ENCODE measurements at places on chromosomes 3 and 15.

GRCh38 chr15:81075272-81075671, 58.8 kb upstream of the CFAP161 start:
- DNase-seq: no peak

DNA sequence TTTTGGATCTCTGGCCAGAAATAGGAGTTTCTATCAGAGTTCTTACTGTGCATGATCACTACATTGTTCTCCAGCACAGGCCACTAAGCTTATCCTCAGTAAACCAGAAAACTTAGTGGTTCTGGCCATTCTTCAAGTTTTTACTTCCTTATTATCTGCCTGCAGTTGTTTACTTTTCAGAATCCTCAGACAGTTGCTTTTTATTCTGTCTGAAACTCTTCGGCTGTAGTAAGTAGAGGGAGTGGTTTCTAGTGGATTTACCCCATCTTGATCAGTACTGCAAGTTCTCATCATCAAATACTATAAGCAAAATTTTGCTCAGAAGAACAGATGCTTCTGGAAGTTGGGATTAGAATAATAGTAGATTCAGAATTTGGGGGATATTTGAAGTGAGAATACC, 193.0 kb upstream of the RARB start:
- DNase-seq: no peak

DNA sequence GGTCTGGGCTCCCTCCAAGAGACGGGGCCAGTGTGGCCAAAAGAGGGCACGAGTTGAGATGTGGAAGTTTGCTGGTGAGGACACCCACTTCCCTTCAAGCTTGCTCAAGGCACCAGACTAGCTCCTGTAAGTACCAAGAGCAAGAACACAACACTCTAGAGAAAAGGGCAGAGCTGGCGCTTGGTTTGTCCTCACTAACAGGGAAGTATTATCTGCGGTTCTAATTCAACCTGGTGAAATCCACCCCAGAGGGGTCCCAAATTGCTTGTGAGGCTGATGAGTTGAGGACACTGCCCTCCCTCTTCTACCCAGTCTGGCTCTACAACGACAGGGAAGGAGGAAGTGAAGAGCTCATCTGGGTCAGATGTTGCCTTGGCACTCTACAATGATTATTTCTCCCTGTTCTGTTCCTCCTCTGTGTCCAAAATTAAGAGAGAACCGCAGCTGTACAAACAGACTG, 16.9 kb upstream of the FSIP1 start:
- DNase-seq: no peak

DNA sequence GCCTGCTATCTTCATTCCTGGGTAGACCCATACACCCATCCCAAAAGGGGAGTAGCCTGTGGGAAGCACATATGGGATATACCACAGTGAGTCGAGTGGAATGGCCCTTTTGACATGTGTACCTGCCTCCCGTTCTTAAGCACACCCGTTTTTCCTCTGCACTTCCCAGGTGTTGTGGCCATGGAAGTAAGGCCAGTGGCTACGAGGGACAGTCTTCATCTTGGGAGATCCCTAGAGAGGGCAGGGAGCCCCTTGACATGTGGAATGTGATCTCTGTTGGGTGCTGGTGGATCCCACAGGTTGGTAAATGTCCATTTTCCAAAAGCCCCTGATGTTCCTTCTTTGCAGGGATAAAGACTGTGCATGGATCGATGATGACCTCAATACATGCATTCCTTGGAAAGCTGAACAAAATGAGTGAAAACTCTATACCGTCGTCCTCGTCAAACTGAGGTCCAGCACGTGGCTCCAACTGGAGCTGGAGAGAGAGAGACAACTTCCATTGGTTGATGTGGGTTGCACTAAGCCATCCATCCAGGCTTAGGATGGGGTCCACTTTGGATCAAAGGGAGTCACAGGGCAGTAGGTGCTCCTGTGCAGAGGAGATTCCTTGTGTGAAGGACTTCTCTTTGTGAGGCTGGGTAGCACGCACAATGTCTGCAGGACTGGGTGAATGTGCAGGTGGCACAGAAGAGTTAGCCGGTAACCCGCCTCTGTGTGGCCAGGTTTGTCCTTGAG, 136.8 kb downstream of the SNRPN start:
- no peak for DNase-seq

DNA sequence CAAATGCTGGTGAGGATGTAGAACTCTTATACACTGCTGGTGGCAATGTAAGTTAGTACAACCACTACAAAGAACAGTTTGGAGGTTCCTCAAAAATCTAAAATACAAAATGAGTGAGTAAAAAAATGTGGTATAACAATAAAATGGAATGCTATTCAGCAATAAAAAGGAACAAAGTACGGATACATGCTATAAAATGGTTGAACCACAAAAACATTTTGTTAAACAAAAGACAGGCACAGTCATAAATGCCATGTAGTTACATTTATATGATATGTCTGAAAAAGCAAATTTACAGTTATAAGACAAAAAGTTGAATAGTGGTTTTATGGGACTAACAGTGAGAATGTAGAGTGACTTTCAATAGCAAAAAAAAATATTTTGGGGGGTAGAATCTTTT, 285.8 kb downstream of the TBC1D5 start:
- no peak for DNase-seq

GRCh38 chr3:139758654-139759291, 81.0 kb upstream of the NMNAT3 start:
- peak; percentile 26 for DNase-seq

DNA sequence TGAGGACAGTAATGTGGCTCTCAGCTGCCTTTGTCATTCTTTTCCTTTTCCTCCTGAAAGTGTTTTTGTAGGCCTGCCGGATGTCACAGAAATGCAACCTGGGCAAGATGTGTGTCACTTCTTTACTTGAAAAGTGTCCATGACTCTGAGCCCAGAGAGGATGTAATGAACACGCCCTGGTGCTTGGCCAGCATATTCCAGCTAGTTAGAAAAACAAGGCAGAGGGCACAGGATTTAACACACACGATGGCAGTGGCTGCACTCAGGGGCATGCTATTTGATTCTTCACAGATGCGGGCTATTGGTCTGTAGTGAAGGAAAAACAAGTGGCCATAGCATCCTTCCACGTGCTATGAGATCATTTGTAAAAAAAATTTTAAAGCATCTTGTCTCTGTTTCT, 30.3 kb upstream of the PTX3 start:
- DNase-seq: no peak

DNA sequence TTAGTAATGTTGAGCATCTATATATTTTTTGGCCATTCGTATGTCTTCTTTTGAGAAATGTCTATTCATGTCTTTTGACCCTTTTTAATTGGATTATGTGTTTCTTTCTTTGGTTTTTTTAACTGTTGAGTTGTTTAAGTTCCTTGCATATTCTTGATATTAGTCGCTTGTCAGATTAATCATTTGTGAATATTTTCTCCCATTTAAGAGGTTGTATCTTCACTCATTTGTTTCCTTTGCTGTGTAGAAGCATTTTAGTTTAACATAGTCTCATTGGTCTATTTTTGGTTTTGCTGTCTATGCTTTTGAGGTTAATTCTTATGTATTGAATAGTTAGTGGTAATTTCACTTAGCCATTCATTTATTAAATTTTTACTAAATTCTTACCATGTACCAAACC, 283.8 kb downstream of the ZPLD1 start:
- no peak for DNase-seq

- DNase-seq: no peak
Observed at GRCh38 chr3:52454938-52455282, 494 bp upstream of the NISCH start.

GRCh38 chr15:45101749-45102148, 12.2 kb downstream of the DUOX2 start:
- no peak for DNase-seq

GRCh38 chr3:190004656-190005055, 116.0 kb downstream of the P3H2 start:
- no peak for DNase-seq

DNA sequence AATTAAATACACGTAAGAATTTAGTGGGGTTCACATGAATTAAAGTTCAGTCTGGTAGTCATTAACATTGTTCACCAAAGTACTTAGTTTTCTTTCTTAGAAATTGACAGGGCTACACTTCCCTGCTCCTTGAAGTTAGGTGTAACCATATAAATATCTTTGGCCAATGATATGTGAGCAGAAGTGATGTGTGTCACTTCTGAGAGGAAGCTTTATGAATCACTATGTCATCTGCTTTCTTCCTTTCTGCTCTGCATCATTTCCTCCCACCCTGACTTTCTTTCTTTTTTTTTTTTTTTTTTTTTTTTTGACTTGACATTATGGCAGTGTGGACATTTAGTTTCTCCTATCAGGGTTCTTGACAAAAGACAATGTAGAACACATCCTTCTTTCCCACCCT, 156.2 kb upstream of the COL8A1 start:
- DNase-seq: no peak

DNA sequence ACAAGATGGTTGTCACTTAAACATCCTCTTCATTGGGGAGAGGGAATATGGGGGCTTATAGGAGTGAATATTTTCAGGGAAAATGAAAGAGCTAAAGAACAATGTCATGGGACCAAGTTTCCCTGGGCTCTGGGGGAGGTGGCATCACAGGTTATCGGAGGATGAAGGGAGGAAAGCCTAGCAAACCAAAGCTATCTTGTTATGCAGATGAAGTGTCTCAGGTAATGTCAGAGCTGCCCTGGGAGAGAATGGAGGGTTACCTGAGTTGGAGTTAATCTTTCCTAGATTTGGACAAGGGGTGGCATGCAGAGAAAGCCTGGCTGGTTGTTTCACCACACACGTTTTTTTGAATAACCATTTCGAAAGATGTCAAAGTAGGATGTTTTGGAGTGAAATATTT, 308.1 kb upstream of the ATP10A start:
- DNase-seq: no peak

DNA sequence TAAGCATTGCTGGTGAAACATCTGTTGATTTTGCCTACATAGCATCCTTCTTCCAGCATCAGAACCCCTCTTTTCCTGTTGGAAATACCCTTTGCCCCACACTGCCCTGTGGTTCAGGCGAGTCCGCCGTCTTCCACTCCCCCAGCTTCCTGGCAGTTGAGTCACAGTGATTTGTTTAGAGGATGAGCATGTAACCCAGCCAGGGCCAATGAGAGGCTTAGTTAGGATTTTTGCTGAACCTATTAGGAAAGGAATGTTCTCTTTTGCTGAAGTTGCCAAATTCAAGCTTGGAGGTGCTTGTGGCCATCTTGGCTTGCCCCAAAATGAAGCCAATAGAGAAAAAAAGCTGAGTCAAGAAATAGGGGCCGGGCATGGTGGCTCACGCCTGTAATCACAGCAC, 19.0 kb upstream of the MEX3B start:
- no peak for DNase-seq

GRCh38 chr15:73930790-73931281, 4.6 kb downstream of the LOXL1 start:
- DNase-seq: no peak

GRCh38 chr3:145286937-145287336, 874.0 kb downstream of the PLOD2 start:
- no peak for DNase-seq

DNA sequence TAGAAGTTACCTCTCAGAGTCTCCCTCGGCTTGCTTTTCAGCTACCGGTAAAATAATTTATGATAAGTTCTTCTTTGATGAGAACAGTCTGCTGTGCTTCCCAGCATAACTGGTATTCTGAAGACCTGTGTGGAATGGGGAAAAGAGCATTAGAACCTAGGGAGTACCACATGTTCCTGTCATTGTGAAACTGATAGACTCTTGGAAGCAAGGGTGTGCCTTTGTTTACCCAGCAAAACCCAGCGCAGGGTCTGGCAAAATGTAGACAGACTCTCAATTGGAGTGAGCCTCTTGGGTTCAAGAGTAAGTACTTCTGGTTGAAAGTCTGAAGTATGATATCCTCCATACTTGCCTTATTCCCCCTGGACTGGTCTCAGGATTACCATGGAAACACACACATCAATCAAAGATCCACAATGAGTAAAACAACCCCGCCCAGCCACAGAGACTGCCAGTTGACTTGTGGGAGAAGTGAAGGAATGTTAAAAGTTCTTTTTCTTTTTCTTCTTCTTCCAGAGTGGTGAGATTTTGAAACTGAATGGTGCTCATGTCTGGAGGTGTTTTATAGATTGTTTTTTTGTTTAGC, 652.4 kb upstream of the NAALADL2 start:
- no peak for DNase-seq

DNA sequence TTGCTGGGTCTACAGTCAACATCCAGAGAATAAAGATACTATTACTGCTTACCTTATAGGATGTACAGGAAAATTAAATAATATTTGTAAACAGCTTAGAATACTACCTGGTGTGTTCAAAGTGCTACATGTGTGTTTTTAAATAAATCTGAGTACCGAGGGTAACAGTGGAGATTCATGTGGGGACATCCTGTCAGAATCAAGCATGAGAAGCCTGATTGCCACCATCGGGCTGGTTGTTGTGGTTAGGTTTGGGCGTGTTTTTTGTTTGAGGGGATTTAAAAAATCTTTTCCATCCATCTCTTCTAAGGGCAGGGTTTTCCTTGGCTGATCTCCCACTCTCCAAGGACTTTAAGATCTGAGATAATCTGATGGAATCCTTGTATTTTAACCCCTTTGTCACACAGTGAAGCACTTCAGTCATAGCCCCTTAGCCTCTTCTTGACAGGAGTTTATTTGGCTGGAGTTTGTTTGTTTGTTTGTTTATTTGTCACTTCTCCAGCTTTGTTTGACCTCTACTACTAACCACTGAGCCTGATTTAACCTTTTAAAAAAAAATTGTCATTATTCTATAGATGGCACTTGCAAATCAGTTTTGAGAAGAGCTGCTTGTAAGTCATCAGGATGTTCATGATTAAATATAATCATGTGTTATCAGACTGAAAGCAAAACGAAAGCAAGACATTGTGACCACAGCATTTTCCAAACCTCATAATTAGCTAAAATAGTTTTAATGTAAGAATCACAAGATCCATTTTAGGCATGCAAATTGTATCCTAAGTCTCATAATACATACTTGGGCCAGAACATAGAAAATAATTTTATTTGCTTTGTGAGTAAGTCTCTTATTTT, 72.8 kb upstream of the RARB start:
- peak; percentile 5 for DNase-seq

GRCh38 chr3:175590745-175591144, 731.6 kb downstream of the NAALADL2 start:
- no peak for DNase-seq

GRCh38 chr3:39137991-39138803, 15.2 kb downstream of the CSRNP1 start:
- DNase-seq: no peak

DNA sequence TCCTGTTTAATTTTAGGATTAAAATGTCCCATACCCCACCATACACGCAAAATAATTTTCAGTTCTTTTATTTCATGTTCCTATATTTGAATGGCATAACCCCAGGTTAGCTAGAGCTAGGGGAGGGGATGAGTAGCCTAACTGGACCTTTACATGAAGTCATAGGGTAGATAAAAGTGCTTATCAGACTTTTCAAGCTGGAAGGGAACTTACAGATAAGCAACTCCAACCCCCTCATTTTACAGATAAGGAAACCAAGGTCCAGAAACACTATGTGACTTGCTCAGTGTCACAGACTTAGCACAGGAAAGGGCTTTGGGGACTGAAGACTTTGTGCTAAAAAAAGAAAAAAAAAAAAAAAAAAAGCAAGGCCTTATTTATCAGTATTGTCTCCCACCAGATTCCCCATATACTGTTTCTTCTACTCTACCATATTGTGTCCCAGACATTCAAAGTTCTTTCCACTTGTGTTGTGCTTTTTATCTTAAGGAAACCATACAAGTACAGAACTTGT, 10.6 kb upstream of the TNIK start:
- DNase-seq: no peak

GRCh38 chr3:144957398-144958101, 985.9 kb downstream of the DIPK2A start:
- DNase-seq: peak; percentile 7
